ENCODE measurements at places on chromosomes 4 and X.

GRCh38 chr4:150495550-150495949 is 86.4 kb upstream of the MAB21L2 start:
- no peak for DNase-seq

DNA sequence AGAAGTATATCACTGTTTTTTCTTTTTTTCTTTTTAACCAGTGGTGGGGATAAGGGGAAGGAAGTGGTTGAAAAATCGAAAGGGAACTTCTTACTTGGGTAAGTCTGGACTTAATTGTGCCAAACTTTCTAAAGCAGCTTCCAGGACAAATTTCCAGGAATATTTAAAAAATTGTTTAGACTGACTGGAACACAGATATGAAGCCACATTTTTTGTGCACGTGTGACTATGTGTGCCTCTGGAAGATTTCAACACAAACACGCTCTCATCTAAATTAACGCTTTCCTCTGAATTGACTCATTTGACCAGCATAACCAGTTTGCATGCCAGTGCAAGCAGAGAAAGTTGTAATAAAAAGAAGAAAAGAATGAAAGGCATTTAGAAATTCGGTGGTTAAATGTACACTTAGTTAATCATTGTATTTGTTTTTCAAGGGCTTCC is 18.8 kb upstream of the YTHDC1 start:
- no peak for DNase-seq

DNA sequence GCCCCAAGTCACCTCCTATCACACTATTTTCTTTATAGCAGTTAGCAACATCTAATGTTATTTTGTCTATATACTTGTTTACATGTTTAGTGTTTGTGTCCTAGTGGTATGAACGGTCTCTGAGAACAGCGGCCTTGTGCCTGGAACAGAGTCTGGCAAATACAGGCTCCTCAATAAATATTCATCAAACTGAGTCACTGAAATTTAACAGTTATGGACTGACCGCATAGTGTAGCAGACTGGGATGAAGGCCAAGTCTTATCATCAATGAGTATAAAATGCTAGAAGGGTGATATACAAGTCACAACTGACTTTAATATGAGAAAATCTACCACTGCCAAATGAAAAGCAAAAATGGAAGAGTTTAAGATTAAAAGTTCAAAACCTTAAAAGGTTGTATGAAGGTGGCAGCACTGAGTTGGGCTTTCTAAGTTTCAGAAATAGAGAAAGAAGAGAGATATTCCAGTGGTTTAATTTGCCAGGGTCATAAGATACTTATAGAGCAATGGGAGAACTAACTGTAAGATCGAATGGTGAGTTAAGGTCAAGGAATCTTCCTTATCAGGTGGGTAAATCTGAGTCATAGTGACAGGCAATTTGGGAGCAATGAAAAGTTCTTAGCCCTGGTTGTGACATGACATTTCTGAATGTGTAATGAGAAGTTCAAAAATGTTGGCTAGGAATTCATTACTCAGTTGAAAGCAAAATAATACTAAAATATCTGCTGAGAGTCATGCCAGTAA is 34.9 kb downstream of the ELOVL6 start:
- DNase-seq, result no peak

DNA sequence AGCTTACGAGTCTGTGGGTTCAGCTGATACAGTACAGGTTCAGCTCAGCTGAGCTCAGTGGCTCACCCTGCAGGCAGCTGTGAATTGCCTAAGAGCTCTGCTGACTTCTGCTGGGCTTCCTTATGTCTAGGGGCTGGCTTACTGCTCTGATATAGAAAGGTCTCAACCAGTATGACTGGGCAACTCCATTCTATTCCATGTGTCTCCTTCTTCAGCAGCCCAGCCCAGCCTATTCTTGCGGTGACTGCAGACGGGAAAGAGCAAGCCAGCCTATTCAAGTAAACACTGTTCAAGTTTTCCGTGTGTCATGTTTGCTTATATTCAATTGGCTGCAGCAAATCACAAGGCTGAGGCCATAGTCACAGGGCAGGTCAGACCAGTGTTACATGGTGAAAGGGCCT is 615.4 kb upstream of the ZFP42 start:
- DNase-seq, result no peak

- DNase-seq, result no peak
Observed at GRCh38 chrX:105114554-105115130, 105.9 kb downstream of the TEX13A start.

- no peak for DNase-seq
Observed at GRCh38 chr4:27049239-27049829, 188.7 kb downstream of the STIM2 start.

- DNase-seq, result no peak
Observed at GRCh38 chr4:88746206-88746605, 48.6 kb upstream of the NAP1L5 start.

- no peak for DNase-seq
Observed at GRCh38 chr4:117434424-117434823, 349.0 kb upstream of the TRAM1L1 start.

DNA sequence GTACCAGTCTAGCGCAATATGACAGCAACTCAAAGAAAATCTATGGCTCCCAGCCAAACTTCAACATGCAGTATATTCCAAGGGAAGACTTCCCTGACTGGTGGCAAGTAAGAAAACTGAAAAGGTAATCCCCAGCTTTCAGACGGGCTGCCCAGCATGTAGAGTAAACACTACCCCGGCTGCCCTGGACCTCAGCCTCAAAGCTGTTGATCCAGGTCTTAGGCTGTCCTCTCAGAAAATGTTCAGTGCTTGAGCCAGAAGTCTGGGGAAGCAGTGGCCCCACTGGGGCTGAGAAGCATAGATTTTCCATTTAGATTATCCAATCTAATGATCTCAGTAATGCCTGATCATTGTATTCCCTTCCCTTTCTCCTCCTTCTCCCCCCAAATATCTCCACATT is 21.9 kb downstream of the BMX start:
- no peak for DNase-seq

- no peak for DNase-seq
Observed at GRCh38 chr4:176838601-176839433, 46.1 kb upstream of the VEGFC start.

DNA sequence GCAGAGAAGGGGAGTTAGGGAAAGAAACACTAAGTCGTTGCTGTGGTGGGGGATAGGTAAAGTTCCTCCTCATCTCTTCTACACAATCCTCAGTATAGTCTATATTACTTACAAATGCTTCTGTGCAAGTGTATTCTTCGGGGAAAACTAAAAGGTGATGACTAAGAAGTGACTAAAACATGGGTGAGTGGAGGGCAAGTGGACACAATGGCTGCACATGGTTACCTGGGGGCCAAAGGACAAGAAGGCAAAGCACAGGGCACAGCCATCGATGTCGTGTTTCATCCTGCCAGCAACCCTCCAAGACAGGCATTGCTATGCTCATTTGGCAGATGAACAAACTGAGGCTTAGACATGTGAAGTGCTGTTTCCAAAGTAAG is 35.5 kb upstream of the CCKAR start:
- DNase-seq, result no peak

GRCh38 chr4:98275145-98275544 is 14.0 kb downstream of the RAP1GDS1 start:
- no peak for DNase-seq

DNA sequence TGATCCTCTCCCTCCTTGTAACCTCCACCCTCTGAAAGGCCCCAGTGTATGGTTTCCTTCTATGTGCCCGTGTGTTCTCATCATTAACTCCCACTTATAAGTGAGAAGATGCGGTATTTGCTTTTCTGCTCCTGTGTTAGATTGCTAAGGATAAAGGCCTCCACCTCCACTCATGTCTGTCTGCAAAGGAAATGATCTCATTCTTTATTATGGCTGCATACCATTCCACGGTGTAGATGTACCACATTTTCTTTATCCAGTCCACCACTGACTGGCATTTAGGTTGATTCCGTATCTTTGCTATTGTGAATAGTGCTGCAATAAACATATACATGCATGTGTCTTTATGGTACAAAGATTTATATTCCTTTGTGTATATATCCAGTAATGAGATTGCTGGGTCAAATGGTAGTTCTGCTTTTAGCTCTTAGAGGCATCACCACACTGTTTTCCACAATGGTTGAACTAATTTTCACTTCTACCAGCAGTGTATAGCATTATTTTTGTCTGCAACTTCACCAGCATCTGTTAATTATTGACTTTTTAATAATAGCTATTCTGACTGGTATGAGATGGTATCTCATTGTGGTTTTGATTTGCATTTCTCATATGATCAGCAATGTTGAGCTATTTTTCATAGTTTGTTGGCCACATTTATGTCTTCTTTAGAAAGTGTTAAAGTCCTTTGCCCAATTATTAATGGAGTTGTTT is 1030.9 kb downstream of the FSTL5 start:
- DNase-seq, result no peak

GRCh38 chr4:94798808-94799207 is 41.1 kb downstream of the BMPR1B start:
- no peak for DNase-seq

DNA sequence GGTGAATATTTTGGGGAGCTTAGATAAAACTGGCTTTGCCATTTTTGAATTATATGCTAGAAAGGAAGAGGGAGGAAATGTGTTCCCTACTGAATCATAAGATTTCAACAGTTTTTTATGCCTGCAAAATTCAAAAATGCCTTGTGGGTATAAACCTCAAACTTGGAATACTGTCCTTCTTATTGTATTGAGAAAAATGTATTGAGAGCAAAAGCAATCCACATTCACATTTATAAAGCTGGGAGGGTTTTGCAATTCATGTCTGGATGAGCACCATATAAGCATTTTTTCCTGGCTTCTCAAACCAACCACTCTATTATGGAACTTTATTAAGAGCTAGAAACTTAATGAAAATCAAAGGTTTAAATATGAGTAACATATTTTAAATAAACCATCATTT is 289.8 kb downstream of the PCDH7 start:
- DNase-seq, result no peak

DNA sequence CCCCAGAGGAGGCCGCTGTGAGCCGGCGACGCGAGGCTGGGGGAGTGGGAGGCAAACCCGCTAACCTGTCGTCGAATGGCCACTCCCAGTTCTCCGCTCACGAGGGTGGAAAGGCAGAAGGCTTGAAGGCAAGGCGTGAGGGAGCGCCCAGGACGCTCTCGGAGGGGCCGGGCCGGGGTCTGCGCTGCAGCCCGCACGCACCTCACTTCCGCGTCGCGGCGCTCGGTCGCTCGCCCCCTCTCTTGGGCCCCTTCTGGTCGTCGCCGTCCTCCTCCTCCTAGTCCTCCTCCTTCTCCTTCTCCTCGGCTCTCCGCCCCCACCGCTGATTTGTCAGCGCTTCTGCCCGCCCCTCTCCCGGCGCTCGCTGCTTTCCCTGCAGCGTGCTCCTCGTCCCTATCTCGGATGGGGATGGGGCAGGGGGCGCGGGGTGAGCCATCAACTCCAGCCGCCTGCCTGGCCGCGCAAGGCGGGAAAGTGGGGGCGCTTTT is at the start of gene SNCA:
Gene SNCA, minus strand, starts transcription at position 265 of the 488 bp plus-strand sequence. CDS start 1,494 bp downstream, outside the sequence.
- no peak for DNase-seq

- DNase-seq, result no peak
Observed at GRCh38 chrX:49212861-49213260, 12.9 kb upstream of the SYP start.

- no peak for DNase-seq
Observed at GRCh38 chr4:18082236-18082635, 60.7 kb upstream of the LCORL start.

- DNase-seq, result no peak
Observed at GRCh38 chrX:31334997-31335396, 263.2 kb upstream of the FTHL17 start.

- DNase-seq, result no peak
Observed at GRCh38 chr4:37381040-37381668, 136.6 kb downstream of the NWD2 start.

DNA sequence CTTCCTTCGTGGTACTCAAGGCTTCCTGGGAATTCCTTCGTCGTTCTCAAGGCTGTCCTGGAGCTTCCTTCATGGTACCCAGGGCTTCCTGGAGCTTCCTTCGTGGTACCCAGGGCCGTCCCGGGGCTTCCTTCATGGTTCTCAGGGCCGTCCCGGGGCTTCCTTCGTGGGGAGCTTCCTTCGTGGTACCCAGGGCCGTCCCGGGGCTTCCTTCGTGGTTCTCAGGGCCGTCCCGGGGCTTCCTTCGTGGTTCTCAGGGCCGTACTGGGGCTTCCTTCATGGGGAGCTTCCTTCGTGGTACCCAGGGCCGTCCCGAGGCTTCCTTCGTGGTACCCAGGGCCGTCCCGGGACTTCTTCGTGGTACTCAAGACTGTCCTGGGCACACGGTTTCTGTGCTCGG is 339.6 kb upstream of the FAT1 start:
- no peak for DNase-seq

- DNase-seq, result no peak
Observed at GRCh38 chr4:102298716-102299115, 46.6 kb downstream of the SLC39A8 start.

- no peak for DNase-seq
Observed at GRCh38 chrX:141341743-141342142, 99.4 kb upstream of the SPANXC start.

- DNase-seq, result no peak
Observed at GRCh38 chr4:78770091-78770642, 6.0 kb upstream of the BMP2K start.

- DNase-seq, result no peak
Observed at GRCh38 chr4:88938138-88938537, 118.8 kb downstream of the FAM13A start.

DNA sequence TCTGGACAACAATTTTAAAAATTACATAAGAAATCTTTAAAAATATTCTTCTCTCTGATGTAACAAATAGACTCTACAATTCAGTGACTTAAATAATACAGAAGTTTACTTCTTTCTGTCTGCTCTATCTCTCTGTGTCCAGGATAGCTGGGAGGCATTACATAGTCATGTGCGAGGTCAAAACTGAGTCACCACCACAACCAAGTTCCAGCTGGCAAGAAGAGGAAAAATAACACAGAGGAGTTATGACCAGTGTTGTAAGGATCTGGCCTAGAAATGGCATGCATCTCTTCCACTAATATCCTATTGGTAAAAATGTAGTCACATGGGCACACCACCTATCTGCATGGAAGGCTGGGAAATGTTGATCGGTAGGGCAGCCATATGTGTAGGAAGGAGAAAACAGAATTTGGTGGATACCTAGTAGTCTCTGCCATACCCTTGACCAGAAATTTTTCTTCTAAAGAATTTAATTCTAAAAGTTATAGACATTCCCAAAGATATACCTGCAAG is 39.4 kb upstream of the WDFY3 start:
- no peak for DNase-seq

- DNase-seq, result no peak
Observed at GRCh38 chr4:128737098-128737513, 72.4 kb upstream of the JADE1 start.

- DNase-seq, result no peak
Observed at GRCh38 chr4:141705747-141706377, 69.5 kb downstream of the IL15 start.

- no peak for DNase-seq
Observed at GRCh38 chr4:55635282-55635681, 816 bp downstream of the NMU start.

GRCh38 chr4:158836002-158836369 is 67.2 kb downstream of the FNIP2 start:
- DNase-seq, result no peak

Data from stimulated activated CD8-positive, alpha-beta memory T cell treated with anti-CD3 and anti-CD28 coated beads, Interleukin-12 subunit alpha, Interleukin-12 subunit beta, amount 100 ng/mL, for 1 hour (primary cell).